ENCODE measurements at places on chromosomes 7 and 10. TPM values are rescaled to one million over a fixed set of nuclear protein-coding genes. Genes with fewer than 3 reads are reported as not detected.
A peak's percentile ranks its signal among the peaks of the same experiment; 100 is the strongest.

- H3K27ac ChIP-seq = peak within 1 kb of the TSS; percentile 73
- H3K4me3 ChIP-seq = peak within 1 kb of the TSS; percentile 70
- H3K4me1 ChIP-seq = peaks cover 8% of the 10 kb centered on the region
- no peaks in the 10 kb centered on the region for H3K36me3 ChIP-seq
- DNase-seq = no peak
Measured at GRCh38 chr7:727104-727805, at the start of gene PRKAR1B. TSS of gene PRKAR1B (minus strand) at chr7:727281. CDS start at chr7:711505, 15,776 bp downstream.

DNA sequence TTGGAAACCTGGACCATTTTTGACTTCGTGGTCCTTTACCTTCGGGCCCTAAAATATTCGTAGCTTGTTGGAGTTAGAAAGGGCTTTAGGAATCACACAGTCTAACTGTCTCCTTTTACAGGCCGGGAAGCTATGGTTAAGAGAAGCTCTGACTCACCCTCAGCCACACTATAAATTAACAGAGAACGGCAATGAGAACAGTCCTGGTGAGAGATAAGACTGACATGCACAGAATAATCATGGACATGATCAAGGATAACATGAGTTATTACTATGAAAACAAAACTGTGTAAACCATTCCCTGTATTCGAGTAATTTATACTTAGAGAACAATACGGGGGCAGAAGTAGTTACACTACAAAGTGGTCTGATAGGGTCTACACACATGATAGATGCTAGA is 162.5 kb upstream of the MALRD1 start:
- no peak overlapping the region for H3K27ac ChIP-seq
- DNase-seq = no peak

DNA sequence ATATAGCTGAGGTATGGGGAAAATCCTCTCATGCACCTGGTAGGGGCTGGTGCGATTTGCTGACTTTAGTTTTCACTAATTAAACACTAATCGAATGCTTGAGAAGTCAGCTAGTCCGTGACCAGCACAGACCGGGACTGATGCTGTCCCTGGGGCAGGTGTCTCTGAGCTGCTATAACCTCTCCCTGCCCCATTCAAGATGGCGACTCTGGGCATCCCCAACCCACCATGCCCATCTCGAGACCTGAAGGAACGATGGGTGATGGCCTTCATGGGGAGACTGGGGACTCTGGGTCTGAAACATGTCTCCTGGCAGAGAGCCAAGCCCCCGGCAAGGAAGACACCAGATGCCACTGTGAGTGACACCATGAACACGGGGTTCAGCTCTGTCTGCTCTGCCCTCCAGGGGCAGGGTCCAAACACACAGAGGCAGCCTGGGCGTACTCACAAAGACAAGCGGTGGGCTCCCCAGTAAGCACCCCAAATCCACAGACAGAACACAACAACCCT is 57.4 kb downstream of the GNA12 start:
- no peaks in the 10 kb centered on the region for H3K4me1 ChIP-seq
- no peak overlapping the region for H3K27ac ChIP-seq
- DNase-seq = no peak

GRCh38 chr7:157828881-157829280 is 492.1 kb downstream of the DNAJB6 start:
- no peak overlapping the region for H3K27ac ChIP-seq
- peaks cover 36% of the 10 kb centered on the region for H3K4me1 ChIP-seq
- no peaks in the 10 kb centered on the region for H3K27me3 ChIP-seq
- no peak overlapping the region for H3K4me3 ChIP-seq
- no peaks in the 10 kb centered on the region for H3K36me3 ChIP-seq
- no peak for DNase-seq

GRCh38 chr7:36285276-36285675 is 104.4 kb upstream of the ANLN start:
- H3K27me3 ChIP-seq = no peaks in the 10 kb centered on the region
- H3K27ac ChIP-seq = no peak overlapping the region
- H3K36me3 ChIP-seq = no peaks in the 10 kb centered on the region
- no peak overlapping the region for H3K4me3 ChIP-seq

DNA sequence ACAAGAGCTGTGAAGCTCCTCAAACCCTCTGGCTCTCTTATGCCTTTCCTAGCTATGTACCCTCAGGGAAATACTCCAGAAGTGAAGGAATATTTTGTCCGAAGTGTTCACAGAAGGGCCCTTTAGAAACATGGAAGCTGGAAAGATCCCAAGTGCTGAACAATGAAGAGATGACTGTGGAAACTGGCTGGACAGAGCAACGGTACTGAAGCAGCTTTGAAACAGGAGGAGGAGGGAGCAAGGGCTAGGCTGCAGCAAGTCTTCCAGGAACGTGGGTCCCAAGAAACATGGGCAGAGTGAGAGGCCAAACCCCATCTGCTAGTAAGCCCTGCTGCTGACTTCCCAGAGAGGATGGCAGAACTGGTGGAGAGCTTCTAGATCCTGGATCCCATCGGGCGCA is 3.0 kb upstream of the PSAP start:
- H3K4me1 ChIP-seq = peaks cover 16% of the 10 kb centered on the region
- H3K4me3 ChIP-seq = no peak overlapping the region
- DNase-seq = no peak
- no peak overlapping the region for H3K27ac ChIP-seq
- H3K36me3 ChIP-seq = no peaks in the 10 kb centered on the region
- no peaks in the 10 kb centered on the region for H3K27me3 ChIP-seq

DNA sequence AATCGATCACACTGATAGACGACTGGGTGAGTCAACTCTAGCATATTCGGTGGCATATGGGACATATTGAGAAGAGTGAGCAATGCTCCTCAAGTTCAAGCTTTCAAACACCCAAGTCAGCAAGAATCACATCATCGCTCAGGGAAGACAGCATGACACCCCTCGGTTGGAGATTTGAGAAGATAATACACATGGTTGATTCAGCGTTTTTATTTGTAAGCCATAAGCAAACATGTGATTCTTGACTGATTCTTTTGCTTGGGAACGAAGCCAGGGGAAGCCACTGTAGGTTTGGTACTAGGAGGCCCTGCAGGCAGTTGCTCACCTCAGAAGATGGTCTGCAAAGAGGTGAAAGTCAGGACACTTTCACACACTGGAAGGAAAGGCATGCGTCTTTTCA is 12.6 kb downstream of the UCMA start:
- H3K4me3 ChIP-seq = no peak overlapping the region
- H3K27me3 ChIP-seq = no peaks in the 10 kb centered on the region
- H3K36me3 ChIP-seq = no peaks in the 10 kb centered on the region
- no peaks in the 10 kb centered on the region for H3K4me1 ChIP-seq
- no peak overlapping the region for H3K27ac ChIP-seq
- DNase-seq = no peak

DNA sequence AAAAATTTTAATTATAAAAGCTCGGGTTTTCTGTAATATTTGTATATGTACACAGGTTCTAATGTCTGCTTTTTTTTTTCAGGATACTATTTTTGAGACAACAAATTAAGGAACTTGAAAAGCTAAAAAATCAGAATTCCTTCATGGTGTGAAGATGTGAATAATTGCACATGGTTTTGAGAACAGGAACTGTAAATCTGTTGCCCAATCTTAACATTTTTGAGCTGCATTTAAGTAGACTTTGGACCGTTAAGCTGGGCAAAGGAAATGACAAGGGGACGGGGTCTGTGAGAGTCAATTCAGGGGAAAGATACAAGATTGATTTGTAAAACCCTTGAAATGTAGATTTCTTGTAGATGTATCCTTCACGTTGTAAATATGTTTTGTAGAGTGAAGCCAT is 57.9 kb upstream of the BAMBI start:
- no peak overlapping the region for H3K27ac ChIP-seq
- no peak for DNase-seq
- H3K36me3 ChIP-seq = peaks cover 31% of the 10 kb centered on the region
- no peaks in the 10 kb centered on the region for H3K27me3 ChIP-seq
- H3K4me3 ChIP-seq = no peak overlapping the region
- no peaks in the 10 kb centered on the region for H3K4me1 ChIP-seq

Gene ITPRID1
- not detected for polyA plus RNA-seq

Gene TBC1D12
- not detected for polyA plus RNA-seq

Gene EPO
- not detected for polyA plus RNA-seq

Gene KCP
- not detected for polyA plus RNA-seq

All from CD8-positive, alpha-beta memory T cell (primary cell).